ENCODE measurements at places on chromosomes 11 and 22. TPM values are rescaled to one million over a fixed set of nuclear protein-coding genes. Genes with fewer than 3 reads are reported as not detected.

DNA sequence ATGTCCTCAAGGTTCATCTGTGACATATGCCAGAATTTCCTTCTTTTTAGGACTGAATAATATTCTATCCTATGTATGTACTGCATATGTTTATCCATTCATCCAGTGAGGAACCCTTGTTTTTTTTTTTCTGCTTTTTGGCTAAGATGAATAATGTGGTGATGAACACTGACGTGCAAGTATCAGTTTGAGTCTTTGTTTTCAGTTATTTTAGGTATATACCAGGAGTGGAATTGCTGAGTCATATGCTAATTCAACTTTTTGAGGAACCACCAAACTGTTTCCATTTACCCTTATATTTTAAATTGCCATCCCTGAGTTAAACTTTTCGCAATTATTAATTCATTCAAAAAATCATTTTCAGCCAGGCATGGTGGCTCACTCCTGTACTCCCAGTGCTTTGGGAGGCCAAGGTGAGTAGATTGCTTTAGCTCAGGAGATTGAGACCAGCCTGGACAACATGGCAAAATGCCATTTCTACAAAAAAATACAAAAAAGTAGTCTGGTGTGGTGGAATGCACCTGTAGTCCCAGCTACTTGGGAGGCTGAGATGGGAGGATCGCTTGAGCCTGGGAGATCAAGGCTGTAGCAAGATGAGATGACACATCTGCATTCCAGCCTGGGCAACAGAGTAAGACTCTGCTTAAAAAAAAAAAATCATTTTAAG, 64.2 kb downstream of the MICAL2 start:
- no peak overlapping the region for H3K4me3 ChIP-seq
- DNase-seq = no peak
- H3K36me3 ChIP-seq = no peaks in the 10 kb centered on the region
- H3K4me1 ChIP-seq = peaks cover 2% of the 10 kb centered on the region
- no peaks in the 10 kb centered on the region for H3K27me3 ChIP-seq

RFPL2 gene
- total RNA-seq = not detected

GRCh38 chr22:41929418-41929810, 2.8 kb upstream of the TNFRSF13C start:
- no peak overlapping the region for H3K4me3 ChIP-seq
- H3K27ac ChIP-seq = peak overlapping the region; percentile 100
- DNase-seq = peak; percentile 73
- peaks cover 91% of the 10 kb centered on the region for H3K4me1 ChIP-seq

- peak overlapping the region; percentile 87 for H3K4me3 ChIP-seq
- DNase-seq = peak; percentile 89
- H3K4me1 ChIP-seq = peaks cover 23% of the 10 kb centered on the region
- peaks cover 23% of the 10 kb centered on the region for H3K36me3 ChIP-seq
- peak overlapping the region; percentile 78 for H3K27ac ChIP-seq
Observed at GRCh38 chr11:47177229-47177845, 658 bp upstream of the ARFGAP2 start.
